RWPE2 (cell line): ENCODE measurements at places on chromosomes 11 and 22.

DNA sequence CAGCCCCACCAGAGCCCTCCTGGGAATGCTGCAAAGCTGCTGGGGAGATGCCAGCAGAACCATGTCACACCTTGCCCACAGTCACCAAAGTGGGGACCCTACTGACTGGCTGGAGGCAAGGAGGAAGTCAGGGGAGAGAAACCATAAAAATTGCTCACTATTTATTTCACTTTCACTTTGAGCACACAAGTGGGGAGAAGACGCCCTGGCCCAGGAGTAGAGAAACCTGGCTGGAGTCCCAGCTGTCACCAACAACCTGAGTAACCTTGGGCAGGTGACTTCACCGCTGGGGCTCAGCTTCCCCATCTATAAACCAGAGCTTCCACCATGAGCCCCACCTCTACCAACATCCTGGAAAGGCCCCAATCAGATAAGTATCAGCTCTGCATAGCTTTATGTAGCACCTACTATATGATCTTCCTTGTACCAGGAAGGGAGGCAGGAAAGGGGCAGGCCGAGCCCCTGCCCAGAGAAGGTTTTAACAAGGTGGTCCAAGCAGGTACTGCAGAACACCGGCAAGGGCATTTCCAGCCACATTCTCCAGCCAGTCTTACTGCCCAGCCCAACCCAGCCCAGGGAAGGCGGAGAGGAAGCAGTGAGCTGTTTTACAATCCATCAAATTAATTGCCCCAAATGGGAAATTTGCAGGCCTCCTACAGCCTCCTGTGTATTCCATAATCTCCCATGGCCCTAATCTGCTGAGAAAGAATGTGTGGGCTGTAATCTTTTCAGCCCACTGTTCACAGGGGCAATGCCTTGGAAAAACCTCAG, 27.6 kb downstream of the PLEKHA7 start:
- no peak for DNase-seq

DNA sequence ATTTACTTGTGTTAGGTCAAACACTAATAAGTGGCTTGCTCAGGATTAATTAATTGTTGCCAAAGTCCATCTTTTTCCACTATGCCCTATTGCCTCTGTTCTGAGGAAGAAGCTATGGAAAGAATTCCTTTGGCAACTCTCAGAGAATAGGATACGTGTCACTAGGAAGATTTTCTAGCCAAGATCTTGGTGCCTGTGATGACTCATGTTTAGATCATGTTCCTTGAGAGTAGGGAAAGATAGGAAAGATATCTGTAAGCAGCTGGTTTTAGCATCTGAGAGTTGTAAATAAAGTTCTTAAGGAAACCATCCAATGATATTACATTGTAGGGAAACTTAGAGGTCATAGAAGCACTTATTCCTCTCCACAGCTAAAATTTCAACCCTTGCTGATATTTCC, 15.7 kb downstream of the SLN start:
- DNase-seq = no peak

DNA sequence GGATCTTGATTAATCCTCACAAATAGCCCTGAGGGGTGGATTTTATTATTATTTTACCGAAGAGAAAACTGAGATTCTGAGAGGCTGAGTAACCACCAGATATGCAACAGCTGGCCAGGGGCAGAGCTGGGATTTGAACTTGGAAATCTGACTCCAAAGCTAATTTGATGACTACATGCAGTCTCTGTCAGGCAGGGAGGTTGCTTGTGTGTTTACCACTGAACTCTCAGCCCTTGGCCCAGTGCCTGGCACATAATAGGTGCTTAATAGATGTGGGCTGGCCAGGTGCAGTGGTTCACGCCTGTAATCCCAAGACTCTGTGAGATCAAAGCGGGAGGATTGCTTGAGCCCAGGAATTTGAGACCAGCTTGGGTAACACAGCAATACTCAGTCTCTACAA, 121.7 kb upstream of the CRYBB3 start:
- no peak for DNase-seq

DNA sequence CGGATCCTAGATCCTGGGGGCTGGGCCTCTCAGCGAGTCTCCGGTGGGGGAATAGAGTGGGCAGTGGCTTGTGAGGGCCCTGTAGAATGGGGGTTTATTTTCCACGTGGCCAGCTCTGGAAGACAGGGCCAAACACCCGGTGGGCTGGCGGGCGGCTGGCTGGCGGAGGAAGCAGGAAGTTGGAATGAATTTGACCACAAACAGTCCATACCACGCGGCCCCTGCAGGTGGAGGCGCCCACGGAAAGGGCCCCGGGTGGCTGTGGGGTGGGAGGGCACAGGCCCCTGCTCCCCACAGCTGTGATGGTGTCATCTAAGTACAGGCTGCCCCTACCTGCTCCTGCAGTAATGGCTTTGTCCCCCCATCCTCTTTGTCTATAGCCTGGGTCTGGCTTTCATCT, 15.1 kb downstream of the MCAT start:
- DNase-seq = no peak

- DNase-seq = no peak
Measured at GRCh38 chr11:111846063-111846462, 25.3 kb downstream of the ALG9 start.

- DNase-seq = no peak
Measured at GRCh38 chr22:45425101-45425500, 11.6 kb downstream of the RIBC2 start.
